Cortex of kidney (tissue), 1 donor: ENCODE measurements at places on chromosomes 3 and 15.

GRCh38 chr3:16741890-16742289 is 136.7 kb upstream of the DAZL start:
- DNase-seq: no peak

DNA sequence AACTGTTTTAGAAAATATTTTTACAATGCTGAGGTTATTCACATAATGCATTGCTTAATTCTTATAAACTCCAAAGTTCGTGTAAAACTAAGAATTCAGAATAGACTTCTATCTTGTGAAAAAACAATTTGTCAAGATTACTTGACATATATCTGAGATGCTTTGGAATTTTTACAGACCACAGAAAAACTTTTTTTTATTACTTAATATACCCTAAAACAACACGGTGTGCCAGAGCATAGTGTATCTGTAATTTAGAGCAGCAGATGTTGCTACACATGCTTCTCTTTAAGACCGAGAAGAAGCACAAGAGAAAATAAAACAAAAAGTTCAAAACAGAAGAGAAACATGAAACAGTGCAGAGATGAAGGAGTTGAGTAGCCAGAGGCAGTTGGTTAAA is 26.4 kb downstream of the ASB7 start:
- no peak for DNase-seq

GRCh38 chr15:82108489-82109078 is 62.8 kb upstream of the MEX3B start:
- no peak for DNase-seq

DNA sequence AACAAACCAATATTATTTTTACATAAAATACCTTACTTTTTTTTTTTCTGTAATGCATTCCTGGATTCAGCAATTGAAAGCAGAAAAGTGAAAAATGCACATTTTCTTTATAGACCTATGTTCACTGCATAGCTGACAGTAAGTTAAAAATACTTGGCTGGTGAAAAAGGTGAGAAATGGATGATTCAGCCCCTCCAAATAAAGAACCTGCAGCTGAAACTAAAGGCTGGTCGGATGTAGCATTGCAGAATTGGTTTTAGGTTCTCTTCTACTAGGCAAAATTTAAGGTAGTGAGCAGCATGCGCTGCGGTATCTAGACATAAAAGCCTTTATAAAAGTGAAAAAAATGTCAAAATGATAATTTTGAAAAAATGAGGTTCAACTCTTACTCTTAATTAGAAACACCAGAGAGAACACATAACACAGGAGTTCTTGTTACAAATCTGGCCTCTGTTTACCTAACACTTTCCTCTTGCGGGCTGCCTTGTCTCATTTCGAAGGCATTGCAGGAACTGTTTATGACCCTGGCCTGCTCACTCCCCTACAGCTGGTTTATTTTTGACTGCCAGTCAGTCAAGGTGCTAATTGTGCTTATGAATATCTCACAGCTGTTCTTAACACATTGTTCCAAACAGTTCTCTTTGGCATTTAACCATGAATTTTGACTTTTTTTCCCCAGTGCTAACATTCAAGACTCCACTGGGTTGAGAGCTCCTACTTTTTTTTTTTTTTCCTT is 455.4 kb upstream of the TBL1XR1 start:
- no peak for DNase-seq

- DNase-seq: no peak
Observed at GRCh38 chr3:194779729-194780224, 94.1 kb downstream of the FAM43A start.
